ENCODE measurements at places on chromosomes 1 and 21.

- DNase-seq: peak; percentile 27
These were observed 16.0 kb downstream of the ANGPTL3 start for GRCh38 chr1:62613325-62613727.

GRCh38 chr1:96487971-96488370, 233.6 kb upstream of the PTBP2 start:
- DNase-seq: no peak

DNA sequence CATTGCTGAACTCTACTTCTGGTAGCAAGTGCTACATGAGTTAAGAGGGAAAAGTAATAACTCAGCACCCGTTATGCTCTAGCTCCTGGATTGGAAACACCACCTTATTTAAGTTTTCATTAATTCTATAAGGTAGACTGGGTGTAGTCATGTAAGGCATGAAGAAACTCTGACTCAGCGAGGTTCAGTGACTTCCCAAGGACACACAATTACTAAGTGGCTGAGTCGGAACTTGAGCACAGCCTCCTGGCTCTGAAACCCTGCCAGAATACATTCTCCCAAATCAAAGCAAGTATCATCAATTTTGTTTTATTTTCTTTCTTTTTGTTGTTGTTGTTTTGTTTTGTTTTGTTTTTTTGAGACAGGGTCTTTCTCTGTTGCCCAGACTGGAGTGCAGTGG, 29.1 kb upstream of the SCCPDH start:
- DNase-seq: no peak

DNA sequence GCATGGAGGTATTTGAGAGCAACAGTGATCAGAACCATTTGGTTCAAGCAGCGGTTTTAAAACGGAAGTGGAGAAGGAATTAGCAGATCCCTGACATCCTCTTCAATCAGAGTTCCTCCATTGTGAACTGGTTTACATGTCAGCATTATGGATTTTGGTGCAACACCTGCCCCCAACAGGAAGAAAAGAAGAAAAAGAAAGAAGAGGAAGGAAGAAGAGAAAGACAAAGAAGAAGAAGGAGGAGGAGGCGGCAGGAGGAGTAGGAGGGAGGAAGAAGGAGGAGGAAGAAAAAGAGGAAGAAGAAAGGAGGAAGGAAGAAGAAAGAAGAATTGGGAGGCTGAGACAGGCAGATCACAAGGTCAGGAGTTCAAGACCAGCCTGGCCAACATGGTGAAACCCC, 17.4 kb downstream of the NDUFS5 start:
- DNase-seq: no peak

- no peak for DNase-seq
These were observed 10.6 kb downstream of the TNFRSF1B start for GRCh38 chr1:12177156-12177998.

DNA sequence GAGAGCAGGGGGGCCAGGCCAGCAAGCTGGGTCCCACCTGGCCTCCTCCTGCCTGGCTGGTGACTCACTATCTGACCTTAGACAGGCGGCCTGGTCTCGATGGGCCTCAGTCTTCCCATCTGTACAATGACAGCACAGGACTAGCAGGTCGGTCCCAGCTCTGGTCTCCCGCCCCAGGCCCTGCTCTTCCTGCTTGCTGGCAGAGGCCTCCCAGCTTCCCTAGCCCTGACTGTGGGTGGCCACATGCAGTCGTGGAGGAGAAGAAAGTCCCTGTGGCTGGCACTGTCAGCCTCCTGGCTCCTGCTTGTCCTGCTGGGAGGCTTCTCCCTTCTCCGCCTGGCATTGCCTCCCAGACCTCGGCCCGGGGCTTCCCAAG, 817 bp downstream of the EXTL1 start:
- no peak for DNase-seq

DNA sequence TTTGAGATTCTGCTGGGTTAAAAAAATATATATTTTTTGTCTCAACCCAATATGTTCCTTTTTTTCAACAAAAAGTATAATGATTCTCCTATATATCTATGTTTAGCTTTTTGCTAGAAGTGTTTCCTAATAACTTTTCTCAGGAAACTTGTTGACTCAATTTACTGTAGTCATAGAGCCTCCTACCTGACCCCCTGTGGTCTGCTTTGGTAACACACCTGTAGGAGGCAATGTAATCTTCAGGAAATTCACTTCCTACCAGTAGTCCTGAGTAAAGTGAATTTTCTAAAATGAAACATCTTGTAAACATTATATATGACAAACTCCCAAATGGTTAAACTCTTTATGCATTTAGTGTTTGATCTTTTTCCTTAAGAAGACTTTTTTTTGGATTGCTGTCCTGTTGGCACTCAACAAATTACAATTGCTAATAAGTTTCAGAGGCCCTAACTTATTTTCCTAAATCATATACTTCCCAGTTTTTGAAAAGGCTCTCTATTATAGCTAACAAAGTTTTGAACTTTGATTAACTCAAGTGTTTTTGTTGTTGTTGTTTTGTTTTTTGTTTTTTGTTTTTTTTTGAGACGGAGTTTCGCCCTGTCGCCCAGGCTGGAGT, 118.3 kb downstream of the OLFML2B start:
- DNase-seq: peak; percentile 73

- no peak for DNase-seq
These were observed 188.1 kb upstream of the RGS18 start for GRCh38 chr1:191970116-191970515.

DNA sequence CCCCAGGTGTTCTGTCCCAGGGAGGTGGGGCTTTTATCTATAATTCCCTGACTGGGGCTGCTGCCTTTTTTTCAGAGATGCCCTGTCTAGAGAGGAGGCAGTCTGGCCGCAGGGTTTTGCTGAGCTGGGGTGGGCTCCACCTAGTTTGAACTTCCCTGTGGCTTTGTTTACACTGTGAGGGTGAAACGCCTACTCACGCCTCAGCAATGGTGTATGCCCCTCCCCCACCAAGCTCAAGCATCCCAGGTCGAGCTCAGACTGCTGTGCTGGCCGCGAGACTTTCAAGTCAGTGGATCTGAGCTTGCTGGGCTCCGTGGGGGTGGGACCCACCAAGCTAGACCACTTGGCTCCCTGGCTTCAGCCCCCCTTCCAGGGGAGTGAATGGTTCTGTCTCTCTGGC, 124.3 kb downstream of the CENPF start:
- DNase-seq: no peak

DNA sequence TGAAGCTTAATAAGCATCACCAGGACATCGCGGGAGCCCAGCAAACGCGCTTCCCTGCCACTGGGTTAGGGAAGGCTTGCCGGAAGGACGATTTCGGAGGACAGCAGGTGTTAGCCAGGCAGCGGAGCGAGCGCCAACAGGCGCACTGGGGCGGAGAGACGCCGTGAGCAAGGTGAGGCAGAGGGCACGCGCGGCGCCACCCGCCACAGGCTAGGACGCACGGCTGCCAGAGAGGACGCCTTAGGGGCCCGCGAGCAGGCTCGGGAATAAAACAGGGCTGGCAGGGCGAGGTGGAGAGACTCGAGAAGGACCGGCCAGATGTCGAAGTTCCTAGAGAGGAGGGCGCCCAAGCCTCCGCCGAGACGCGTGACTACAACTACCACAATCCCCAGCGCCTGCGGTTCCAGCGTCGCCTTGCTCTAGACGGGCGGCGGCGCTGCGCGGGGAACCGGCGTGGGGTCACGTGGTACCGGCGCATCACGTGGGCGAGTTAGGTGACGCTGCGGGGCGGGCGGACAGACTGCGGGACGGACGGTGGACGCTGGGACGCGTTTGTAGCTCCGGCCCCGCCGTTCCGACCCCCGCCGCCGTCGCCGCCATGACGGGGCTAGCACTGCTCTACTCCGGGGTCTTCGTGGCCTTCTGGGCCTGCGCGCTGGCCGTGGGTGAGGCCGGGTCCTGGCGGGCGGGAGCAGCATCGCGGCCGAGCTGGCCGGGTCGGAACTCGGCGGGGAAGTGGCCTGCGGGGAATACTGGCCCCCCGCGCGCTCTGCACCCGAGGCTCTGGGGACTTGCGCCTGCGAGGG, at the start of gene ATP6V0B:
Gene ATP6V0B (plus strand): TSS at position 518 of the 806 bp plus-strand sequence. CDS start 81 bp downstream, at position 599.
- peak; percentile 100 for DNase-seq

GRCh38 chr1:115537415-115537814, 104.4 kb upstream of the VANGL1 start:
- DNase-seq: no peak

DNA sequence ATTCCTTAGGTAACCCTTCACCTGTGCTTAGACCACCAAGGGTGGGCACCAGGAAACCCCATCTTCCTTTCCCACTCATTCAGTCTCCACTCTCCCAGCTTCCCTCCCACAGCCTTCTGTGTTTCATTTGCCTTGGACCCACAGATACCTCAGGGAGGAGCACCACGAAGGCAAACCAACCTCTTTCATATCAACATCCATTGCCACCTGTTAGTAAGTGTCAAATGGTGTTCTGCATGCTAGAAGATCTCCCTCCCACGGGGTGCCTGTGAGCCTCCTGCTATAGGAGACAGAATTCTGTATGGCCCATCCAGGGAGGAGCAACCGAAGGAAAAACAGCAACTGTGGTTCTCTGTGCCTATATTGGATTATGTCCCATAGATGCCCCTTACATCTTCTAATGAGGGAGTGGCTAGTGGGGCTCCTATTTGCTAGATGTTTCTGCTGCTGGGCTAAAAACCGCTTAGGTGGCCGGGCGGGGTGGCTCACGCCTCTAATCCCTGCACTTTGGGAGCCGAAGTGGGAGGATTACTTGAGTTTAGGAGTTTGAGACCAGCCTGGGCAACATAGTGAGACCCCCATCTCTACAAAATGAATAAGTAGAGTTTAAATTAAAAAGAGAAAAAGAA, 25.6 kb upstream of the SCCPDH start:
- DNase-seq: no peak

- DNase-seq: no peak
These were observed 112.4 kb upstream of the BEND5 start for GRCh38 chr1:48889082-48889481.

DNA sequence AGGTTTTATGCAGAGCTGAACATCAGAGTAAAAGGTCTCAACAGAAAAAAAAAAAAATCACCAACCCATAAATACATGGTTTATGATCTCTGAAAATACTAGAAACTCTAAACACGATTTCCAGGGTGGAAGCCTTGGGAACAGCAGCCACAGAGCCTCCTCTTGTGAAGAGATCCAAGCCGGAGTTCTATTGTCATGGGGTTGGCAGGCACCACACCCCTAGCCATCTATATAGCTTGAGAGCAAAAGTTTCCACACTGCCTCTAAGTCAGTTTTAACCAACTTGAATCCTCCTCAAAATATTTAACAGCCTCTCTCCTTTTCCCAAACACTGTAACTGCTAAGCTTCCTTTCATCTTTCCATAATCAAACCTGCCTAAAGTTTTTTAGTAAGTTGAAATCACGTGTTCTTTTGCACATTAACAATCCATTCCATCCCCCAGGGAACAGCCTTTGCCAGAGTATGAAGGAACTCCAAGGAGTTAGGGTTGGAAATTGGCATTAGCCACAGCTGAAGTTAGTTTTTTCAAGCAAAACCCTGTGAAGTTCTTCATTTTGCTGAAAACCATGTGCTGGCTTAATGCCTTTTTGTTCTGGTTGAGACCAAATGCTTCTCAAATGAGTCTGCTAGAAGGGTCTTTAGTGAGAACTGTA, 13.8 kb upstream of the SEC16B start:
- no peak for DNase-seq

DNA sequence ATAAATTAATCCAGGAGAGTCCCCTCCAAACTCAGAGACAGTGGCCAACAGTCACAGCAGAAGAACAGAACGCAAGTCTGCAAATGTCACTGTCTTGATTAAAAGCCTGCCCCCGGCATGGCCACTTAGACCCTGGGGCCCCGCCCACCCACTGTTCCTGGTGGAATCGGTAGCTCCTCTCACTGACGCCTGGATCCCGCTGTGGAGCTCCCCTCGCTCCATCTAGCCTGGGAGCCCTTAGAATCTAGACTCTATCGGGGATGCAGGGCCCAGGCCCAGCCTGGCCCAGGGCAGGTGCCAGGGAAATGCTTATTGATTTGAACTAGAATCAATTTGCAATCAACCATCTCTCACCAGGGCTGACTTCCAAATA, 21.4 kb upstream of the PLEKHG5 start:
- no peak for DNase-seq

DNA sequence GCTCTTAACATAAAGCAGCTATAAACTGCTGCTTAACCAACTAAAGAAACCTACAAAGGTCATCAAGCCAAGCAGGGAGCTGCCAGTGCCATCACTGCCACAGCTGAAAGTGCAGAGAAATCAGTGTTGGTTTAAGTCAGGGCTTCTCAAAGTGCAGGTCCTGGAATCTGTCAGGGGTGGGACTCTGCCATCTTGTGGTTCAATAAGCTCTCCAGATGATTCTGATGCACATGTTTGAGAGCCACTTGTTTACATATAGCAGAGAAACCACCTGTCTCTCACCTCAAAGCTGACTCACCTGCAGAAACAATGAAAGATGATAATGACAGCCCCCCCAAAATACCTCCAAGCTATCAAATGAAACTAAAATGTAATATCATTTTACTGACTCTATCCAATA, 49.3 kb downstream of the SH3GLB1 start:
- DNase-seq: no peak

DNA sequence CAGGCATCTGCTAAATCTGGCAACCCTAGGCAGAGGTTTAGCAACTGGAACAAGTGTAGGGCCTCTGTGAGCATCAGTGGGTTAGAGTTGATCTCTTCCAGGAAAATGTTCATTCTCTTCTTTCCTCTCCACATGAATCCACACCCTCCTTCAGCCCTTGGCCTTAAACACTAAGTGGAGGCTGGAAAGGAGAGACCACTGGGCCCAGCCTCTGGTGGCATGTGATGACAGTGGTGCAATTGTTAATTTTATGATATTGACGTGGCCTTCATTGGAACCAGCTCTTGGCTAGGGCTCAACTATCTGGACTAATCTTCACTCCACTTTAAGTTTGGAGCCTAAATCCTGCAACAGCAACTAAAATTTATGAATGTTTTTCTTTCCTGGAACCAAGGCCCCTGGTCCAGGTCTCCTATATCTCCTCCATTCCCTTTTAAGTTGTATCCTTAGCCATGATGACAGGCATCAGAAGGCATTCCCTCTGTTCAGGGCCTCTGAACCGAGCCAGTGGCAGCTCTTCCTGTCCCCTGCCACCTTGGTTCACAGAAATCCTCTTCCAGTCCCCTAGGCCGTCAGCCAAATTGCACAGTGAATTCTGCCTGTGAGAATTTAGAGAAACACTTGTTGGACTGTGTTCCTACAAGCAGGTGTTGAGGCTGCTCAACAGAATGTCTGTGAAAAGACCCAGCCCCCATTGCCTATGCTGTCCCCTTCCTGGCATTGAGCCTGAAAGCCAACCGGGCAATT, 132.2 kb downstream of the PSMG1 start:
- DNase-seq: no peak
